ELR (cell line): ENCODE measurements at places on chromosomes 3 and 15.

- peak; percentile 55 for DNase-seq
Observed at GRCh38 chr3:41881233-41881821, 80.6 kb downstream of the ULK4 start.

DNA sequence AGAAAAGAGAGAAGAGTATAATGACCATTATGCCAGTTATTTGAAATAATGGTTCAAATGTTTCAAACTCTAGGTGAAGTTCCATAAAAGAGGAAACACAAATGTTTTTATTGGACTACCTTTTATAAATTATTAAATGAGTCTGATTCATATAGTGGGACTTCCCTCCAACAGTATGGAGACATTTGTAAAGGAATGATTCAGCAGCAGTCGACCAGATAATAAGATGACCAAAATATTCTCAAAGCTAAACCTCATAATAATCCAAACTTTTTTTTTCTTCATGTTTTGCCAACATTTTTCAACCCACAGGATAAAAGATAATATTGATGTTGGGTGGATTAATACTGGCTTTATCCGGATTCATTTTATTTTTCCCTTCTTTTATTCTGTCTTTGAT lies 18.8 kb downstream of the TIPARP start:
- DNase-seq: peak; percentile 76

GRCh38 chr3:56706629-56707028 lies 23.6 kb upstream of the TASOR start:
- DNase-seq: no peak

- no peak for DNase-seq
Observed at GRCh38 chr3:112138219-112138969, 5.3 kb upstream of the GCSAM start.

- peak; percentile 86 for DNase-seq
Observed at GRCh38 chr3:105355408-105356061, 11.2 kb upstream of the ALCAM start.

- peak; percentile 89 for DNase-seq
Observed at GRCh38 chr3:67635257-67635656, 19.2 kb downstream of the SUCLG2 start.

DNA sequence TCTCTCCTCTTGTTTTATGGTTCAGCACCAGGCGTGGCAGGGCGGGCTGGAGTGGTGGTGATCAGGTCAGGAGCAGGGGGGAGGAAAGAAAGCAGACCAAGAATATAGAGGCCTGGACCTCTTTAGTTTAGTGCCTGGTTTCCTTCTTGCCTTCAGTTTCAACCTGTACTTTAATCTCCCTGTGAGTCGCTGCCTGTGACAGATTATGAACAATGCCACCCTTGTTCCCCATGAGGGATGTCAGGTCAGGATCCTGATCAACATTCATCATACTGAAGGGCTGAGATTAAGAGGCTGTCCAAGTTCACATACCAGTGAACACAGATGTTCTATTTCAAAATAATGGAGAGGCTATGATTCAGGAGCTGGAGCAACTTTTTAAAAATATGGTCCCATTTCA lies 11.4 kb downstream of the ENTPD3 start:
- DNase-seq: no peak

DNA sequence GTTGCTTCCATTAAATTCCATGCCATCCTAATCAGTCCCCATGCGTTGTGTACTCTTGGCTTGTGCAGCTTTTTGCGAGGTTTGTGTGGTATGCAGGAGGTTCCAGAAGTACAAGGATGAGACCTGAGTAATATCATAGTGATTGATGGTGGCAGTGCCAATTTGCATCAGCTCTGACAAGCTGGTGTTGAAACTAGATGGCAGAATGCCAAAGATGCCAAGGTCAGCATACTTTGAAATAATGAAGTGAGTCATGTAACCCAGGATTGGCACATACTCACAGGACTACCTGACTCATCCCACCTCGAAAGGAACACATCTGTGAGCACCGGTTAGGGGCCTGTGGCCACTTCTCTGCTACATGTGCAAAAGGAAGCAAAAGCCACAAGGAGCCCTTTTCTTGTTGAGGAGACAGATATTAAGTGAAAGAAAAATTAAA lies 14.3 kb downstream of the KAT2B start:
- DNase-seq: peak; percentile 90

DNA sequence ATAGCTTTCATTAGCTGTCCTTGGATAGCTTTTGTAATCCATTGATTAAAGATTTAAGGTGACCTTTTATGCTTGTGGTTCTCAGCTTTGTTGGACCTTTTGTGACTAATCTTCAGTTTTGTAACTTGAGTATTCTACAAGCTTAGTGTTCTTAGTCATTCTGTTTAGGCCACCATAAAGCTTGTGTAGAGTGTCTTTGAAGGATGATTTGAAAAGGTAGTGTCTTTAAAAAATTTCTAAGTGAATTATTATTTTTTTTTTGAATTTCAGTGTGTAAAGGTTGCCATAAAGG lies 7.5 kb downstream of the MORF4L1 start:
- DNase-seq: peak; percentile 73

DNA sequence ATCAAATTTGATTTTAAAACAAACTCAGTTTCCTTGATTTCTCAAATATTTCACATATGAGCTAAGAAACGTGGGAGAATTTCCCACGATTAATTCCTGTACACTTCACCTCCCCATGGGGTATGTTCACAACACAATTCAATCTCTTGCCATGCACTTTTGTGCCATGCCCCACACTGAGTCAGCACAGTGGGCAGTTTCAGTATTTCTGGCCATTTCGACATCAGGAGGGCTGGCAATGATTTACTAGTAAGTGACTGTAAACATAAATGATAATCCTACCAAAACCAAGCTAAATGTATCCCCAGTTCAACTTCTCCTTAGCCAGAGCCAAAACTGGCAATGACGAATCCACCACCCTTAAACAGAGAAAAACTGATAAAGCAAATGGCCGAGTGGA lies 293.6 kb downstream of the FGF12 start:
- no peak for DNase-seq

DNA sequence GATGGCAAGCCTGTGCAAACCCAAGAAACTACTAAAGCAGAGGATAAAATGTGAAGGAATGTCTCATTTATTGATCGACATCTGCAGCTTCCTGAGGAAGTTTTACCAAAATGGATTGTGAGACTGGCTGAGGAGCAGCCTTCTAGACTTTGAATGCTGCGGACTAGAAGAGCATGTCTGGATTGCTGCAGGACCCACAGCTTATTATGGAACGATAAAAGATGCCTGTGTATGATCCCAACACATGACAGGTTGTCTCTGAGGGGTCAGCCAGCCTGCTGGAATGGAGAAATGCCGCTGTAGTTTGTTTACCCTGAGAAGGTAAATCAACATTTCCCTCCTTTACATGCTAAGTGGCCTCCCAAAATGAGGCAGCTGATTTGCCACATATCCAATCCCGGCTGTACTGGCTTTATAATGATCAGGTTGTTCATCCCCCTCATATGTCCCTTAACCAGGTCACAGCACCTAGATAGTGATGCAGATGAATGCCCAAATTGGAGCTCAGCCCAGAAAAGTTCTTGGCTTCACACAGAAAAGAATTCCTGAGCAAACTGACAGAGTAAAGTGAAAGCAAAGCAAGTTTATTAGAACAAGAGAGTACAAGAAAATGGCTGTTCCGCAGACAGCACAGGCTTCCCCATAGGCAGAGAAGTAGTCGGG lies 63.9 kb downstream of the IL12A start:
- DNase-seq: no peak

GRCh38 chr3:186108106-186108940 lies 566 bp downstream of the ETV5 start:
- DNase-seq: peak; percentile 86

DNA sequence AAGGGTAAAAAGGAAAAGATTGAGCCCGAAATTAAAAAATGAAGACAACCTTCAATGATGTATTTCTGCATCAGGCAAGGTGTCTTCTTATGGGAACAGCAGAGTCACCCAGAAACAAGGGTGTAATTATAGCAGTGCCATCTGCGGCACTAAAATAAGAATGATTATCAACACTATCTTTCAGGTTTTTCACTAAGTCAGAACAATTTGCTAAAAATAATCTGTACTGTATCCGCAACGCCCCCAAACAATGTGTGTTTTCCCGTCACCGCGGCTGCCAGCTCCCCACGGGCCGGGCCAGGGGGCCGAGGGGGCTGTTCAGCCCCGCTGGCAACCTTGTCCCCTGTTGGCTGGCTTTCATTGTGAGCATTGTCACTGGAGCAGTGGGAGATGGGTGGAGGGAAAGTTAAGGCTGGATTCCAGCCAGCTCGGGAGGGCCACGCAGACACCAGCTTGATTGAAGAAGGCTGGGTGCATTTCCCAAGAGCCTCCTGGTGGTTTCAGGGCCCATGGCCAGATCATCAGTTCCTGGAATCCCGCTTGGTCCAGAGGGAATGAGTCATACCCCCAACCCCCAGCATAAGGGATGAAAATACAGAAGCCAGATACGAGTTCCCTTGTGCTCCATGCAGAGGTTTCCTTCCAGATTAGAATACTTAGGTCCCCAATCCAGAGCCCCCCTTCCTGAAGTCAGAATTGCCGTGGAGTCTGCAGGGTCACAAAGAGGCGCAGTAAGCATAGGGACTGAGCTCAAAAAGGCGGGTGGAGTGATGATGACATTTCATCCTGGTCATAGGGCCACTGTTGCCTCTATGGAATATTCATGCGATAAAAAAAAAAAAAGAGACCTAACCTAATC lies 90.2 kb upstream of the KLF13 start:
- DNase-seq: peak; percentile 79

GRCh38 chr15:75348034-75348561 lies 1.3 kb downstream of the NEIL1 start:
- peak; percentile 13 for DNase-seq

- peak; percentile 96 for DNase-seq
Observed at GRCh38 chr3:129226374-129226773, 23.0 kb upstream of the COPG1 start.

DNA sequence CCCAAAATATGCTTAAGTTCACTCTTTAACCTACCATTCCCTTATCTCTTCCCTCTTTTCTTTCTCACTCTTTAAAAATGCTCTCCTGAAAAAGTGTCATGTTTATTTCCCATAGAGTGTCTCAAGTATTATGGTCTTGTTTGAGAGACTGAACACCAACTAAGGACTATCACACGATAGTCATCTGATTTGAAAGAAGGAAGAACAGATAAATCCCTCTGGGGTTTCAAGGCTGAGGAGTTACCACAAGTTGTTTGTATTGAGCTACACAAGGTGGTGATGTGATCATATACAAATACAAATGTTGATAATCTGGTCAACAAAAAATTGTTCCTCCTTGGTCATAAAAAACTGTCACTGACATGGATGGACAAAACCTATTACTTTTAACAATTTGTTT lies 13.8 kb downstream of the MEIS2 start:
- DNase-seq: no peak
